Brain microvascular endothelial cell (primary cell): ENCODE measurements at places on chromosomes 12 and 14.

DNA sequence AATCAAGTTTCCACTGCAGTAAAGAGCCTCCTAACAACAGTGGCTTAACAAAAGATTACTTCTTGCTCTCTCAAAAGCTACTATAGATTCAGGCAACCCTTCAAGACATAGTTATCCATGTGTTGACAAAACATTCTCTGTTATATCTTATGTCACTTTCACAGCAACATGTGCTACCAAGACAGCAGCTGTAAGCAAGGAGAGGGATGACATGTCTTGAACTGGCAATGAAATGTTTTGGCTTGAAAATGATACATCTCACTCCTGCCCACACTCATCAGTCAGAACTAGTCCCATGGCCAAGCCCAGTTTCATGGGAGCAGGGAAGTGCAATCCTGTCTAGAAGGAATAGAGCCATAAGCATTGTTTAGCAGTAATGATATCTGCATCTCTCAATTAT is 10.7 kb upstream of the GRIN2B start:
- no peak for DNase-seq

GRCh38 chr12:27246774-27247173 is 2.7 kb downstream of the STK38L start:
- DNase-seq = no peak

- no peak for DNase-seq
These were observed 92.7 kb upstream of the HECTD1 start for GRCh38 chr14:31300296-31300695.

DNA sequence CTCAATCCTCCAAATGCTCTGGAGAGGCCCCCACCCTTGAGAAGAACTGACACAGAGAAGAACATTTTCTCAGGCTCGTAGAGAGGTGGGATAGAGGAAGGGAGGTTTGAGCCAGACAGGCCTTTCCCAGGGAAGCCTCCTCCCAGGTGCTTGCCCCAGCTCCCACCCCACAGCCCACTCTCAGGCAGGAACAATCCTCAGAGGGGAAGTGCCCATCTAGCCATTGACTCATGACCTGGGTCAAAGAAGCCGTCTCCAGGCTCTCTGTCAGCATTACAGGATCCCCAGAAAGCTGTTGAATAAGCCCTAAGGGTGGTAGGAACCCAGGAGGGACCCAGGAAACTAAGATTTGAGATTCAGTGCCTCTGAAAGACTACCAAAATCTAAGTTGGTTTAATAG is 3.8 kb downstream of the AQP6 start:
- no peak for DNase-seq

- DNase-seq = no peak
These were observed 49.6 kb downstream of the STON2 start for GRCh38 chr14:81350344-81351130.

DNA sequence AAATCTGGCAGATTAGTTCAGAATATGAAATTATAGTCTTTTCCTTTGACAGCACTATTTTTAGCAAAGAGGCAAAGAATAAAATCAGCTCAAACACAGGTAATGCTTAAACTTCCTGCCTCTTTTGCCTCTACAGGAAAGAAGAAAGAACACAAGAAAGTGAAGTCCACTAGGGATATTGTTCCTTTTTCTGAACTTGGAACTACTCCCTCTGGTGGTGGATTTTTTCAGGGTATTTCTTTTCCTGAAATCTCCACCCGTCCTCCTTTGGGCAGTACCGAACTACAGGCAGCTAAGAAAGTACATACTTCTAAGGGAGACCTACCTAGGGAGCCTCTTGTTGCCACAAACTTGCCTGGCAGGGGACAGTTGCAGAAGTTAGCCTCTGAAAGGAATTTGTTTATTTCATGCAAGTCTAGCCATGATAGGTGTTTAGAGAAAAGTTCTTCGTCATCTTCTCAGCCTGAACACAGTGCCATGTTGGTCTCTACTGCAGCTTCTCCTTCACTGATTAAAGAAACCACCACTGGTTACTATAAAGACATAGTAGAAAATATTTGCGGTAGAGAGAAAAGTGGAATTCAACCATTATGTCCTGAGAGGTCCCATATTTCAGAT is 17.4 kb downstream of the TMPO start:
- peak; percentile 65 for DNase-seq

GRCh38 chr12:110656071-110656655 is 32.8 kb downstream of the HVCN1 start:
- no peak for DNase-seq

- DNase-seq = no peak
These were observed 247.5 kb upstream of the NOVA1 start for GRCh38 chr14:26845151-26845818.

- peak; percentile 69 for DNase-seq
These were observed at the start of gene GNG2 for GRCh38 chr14:51860164-51860824. GNG2 (plus strand) TSS chr14:51860612; CDS start chr14:51950679, 90,067 bp downstream.

DNA sequence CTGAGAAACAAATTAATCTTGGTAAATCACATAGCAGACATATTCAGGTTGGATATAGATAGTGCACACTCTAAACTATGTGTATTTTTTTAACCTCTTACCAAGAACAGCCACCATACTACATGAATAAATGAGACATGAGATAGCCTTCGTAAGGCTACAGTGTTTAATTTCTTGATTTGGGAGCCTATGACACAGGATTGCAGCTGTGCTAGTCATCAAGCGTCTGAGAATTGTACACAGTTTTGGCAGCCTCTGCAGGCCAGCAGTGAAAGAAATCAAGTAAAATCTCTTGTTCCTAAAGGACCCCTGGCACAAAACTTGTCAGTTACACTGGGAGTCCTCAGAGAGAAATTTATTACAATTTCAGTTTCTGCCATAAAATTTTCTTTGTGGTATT is 236.1 kb downstream of the C12orf50 start:
- DNase-seq = peak; percentile 78

DNA sequence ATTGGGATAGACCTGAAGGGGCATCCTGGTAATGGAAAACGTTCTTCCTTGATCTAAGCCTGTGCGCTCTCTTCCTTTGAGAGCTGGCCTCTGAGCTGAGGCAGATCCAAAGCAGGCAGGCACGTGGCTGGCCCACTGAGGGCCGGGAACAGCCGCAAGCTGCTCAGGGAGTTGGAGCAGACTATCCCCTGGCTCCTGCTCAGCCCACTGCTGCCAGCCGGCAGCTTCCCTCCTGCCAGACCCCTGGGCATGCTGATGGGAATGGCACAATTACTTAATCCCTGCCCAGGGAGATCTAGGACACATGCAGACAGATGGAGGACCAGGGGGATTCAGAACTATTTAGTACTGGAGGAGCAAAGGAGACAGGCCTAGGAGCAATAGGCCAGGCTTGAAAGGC is 14.4 kb downstream of the NEUROD4 start:
- DNase-seq = no peak

- no peak for DNase-seq
These were observed 169.7 kb downstream of the MYRFL start for GRCh38 chr12:69994724-69995173.

GRCh38 chr14:76282581-76282980 is 93.4 kb upstream of the ESRRB start:
- no peak for DNase-seq

GRCh38 chr14:76955575-76956315 is 72.8 kb downstream of the IRF2BPL start:
- DNase-seq = peak; percentile 36

DNA sequence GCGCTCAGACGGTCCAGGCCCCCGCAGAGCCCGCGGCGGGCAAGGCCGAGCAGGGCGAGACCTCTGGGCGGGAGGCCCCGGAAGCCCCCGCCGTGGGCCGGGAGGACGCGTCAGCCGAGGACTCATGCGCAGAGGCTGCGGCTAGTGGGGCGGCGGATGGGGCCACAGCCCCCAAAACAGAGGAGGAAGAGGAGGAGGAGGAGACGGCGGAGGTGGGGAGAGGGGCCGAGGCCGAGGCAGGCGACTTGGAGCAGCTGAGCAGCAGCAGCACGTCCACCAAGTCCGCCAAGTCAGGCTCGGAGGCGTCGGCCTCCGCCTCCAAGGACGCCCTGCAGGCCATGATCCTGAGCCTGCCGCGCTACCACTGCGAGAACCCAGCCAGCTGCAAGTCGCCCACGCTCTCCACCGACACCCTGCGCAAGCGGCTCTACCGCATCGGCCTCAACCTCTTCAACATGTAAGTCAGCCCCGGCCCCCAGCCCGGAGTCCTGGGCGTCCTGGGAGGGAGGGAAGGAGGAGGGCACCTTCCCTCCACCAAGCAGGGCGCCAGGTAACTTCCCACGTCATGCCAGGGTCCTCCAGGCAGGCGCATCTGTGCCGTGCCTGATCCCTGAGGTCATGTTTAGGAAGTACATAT is 72.4 kb downstream of the IQSEC3 start:
- DNase-seq = peak; percentile 11

GRCh38 chr12:131383741-131384543 is 326.9 kb upstream of the SFSWAP start:
- DNase-seq = no peak

- DNase-seq = peak; percentile 81
These were observed 70.5 kb upstream of the FRMD6 start for GRCh38 chr14:51581017-51581881.

DNA sequence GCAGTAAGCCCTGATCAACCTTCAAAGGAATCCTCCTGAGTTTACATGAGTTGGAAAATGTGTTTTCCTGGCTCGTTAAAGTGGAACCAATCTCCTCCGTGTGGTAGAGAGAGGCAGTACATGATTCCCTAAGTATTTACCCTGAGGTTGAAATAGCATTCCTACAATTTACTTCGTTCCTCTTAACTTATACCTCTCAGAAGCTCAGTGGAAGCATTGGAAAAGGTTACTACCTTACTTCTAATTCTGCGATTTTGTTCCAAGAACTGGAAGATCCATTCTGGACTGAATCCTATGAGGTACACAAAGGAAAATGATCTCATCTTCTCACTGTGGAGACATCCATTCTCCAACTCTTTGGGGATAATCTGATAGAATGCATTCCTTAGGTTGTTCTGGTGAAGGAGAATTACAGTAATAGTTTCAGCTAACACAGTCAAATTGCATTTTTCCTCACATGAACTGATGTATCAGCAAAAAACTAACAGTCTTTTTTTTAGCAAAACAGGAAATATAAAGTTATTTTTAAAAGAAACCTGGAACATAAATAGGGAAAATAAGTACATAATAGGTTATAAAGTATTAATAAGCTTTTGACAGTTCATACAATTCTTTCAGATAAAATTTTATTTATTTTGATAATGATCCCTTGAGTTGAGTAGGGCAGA is 475.6 kb downstream of the PDZRN4 start:
- DNase-seq = no peak

GRCh38 chr12:71795901-71796300 is 41.2 kb downstream of the RAB21 start:
- DNase-seq = no peak

- DNase-seq = no peak
These were observed 19.8 kb upstream of the RNASE2 start for GRCh38 chr14:20935303-20935984.

DNA sequence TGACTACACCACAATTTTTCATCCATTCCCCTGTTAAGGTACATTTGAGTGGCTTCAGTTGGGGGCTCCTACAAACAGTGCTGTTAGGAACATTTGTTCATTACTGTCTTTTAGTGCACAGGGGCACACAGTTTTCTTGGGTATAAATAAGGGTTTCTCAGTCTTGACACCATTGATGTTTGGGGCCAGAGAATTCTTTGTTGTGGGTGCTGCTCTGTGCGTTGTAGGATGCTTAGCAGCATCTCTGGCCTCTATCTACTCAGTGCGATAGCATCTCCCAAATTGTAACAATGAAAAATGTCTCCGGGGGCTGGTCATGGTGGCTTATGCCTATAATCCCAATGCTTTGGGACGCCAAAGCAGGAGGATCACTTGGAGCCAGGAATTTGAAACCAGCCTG is 153.0 kb upstream of the MYL2 start:
- DNase-seq = no peak

- no peak for DNase-seq
These were observed 19.1 kb upstream of the KCNK13 start for GRCh38 chr14:90042496-90043252.

DNA sequence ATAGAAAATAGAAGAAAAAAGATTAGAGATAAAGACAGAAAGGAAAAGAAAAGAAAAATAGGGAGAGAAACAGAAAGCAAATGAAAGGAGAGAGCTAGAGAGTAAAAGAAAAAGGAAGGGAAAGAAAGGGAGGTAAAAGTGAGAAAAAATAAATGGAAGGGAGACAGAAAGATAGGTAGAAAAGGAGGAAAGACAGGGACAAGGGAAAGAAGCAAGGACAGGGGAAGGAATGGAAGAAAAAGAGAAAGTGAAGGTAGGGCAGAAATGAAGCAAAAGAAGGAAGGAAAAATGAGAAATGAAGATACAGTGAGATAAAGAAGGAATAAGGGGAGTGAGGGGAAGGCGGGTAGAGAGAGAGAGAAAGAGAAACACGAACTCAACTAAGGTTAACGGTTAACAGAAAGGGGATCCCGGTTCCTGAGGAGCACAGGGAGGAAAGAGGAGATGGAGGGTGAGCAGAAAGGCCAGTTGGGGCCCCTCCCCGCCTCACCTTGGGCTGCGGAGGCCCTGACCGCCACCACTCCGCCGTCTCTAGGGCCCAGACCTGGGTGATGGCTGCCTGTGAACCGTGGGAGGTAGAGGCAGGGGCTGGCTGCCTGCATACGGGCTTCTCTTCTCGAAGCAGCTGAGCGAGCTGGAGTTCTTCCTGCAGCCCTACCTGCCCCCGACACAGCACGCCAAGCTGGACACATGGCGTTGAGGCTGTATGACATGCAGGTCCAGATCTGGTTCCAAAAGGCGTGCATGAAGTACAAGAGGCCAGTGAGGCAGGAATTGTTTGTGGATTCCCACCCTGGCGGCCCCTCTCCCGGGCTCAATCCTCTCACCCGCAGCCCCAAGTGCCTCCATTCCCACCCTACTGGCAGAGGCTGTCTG is 59.5 kb downstream of the SMUG1 start:
- no peak for DNase-seq

- DNase-seq = no peak
These were observed 199.1 kb upstream of the KRR1 start for GRCh38 chr12:75710361-75711069.

DNA sequence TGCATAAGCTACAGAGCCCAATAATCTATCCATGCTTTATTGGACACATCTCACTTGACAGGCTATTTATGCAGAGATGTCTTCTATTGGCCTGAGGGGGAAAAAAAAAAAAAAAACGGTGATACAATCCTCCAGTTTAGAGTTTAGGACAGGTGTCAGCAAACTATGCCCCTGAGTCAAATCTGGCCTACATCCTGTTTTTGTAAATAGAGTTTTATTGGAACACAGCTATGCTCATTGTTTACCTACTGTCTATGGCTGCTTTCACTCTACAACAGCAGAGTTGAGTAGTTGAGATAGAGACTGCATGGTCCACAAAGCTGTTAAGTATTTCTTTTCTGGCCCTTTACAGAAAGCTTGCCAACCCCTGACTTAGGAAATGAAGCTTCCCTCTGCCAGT is 403.1 kb downstream of the C12orf75 start:
- DNase-seq = no peak

- no peak for DNase-seq
These were observed 1.1 kb upstream of the KLHDC2 start for GRCh38 chr14:49766839-49767238.

- no peak for DNase-seq
These were observed 712 bp upstream of the FZD10 start for GRCh38 chr12:130161261-130162243.

GRCh38 chr14:96497586-96497985 is 4.6 kb upstream of the PAPOLA start:
- no peak for DNase-seq

GRCh38 chr14:73240816-73241480 is 3.6 kb downstream of the PAPLN start:
- DNase-seq = no peak

- DNase-seq = no peak
These were observed 986.4 kb downstream of the AACS start for GRCh38 chr12:126051611-126052107.

GRCh38 chr12:15702276-15702675 is 86.9 kb downstream of the EPS8 start:
- DNase-seq = no peak
